ENCODE measurements at places on chromosomes 5 and 9. TPM values are rescaled to one million over a fixed set of nuclear protein-coding genes. Genes with fewer than 3 reads are reported as not detected.

Gene PCDHGA4
- 0.17 TPM for total RNA-seq

GRCh38 chr9:127569886-127570401 is 42.1 kb upstream of the STXBP1 start:
- DNase-seq, result no peak

- DNase-seq, result no peak
Observed at GRCh38 chr5:135880801-135881200, 14.8 kb downstream of the IL9 start.

GRCh38 chr5:55226027-55226933 is 835 bp downstream of the MCIDAS start:
- peak; percentile 80 for DNase-seq

DNA sequence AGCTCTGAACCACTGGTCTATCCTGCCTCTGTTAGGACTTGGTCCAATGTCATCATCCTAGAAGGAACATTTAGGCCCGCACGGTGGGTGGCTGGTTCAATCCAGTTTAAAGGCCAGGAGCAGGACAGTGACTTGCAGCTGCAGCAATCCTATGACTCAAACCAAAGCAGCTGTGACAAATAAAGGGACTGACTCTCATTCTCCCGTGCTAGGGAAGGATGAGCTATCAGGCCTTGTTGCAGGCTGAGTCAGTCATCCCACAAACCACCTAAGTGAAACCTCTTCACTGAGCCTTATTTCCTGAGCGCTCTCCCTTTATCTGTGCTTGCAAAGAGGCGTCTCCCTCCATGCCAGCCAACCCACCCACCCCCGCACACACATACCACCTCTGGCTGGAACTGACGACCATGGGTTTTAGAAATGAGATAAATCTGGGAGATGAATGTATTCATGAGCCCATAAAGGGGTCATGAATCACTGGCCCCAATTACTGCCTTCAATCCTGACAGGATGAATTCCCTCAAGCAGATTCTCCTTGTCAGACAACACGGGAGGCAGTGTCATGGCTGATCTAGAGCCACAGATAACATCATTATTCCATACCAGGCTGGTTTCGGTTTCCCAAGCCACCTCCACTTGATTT is 93.4 kb downstream of the KCNIP1 start:
- DNase-seq, result peak; percentile 38

DNA sequence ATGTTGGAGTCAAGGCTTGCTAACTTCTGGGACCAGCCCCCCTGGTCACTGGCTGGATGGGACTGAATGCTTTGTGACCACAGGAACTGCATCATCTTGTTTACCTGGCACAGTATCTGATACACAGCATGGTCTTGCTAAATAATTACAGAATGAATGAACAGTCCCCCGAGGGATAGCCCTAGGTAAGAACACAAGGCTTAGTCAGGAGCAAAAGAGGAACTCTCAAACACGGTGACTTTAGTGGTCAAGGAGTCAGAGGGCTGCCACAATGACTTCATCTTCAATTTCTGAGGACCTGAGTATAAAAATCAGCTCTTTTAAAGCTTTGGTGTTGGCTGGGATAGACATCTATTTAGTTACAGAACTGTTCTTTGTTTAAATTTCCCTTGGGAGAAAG is 15.1 kb upstream of the CXCL14 start:
- no peak for DNase-seq

All from hepatocyte (in vitro differentiated cells).